CD4-positive, alpha-beta T cell (primary cell): ENCODE measurements at places on chromosomes 11 and 22. TPM values are rescaled to one million over a fixed set of nuclear protein-coding genes. Genes with fewer than 3 reads are reported as not detected.

GRCh38 chr11:128618603-128619002 lies 31.2 kb upstream of the ETS1 start:
- no peaks in the 10 kb centered on the region for H3K36me3 ChIP-seq
- no peak for DNase-seq
- no peak overlapping the region for H3K27ac ChIP-seq
- H3K27me3 ChIP-seq: no peaks in the 10 kb centered on the region
- H3K4me3 ChIP-seq: no peak overlapping the region
- peaks cover 32% of the 10 kb centered on the region for H3K4me1 ChIP-seq

GRCh38 chr22:24331468-24332440 lies 61.1 kb downstream of the SPECC1L start:
- no peak for DNase-seq
- no peak overlapping the region for H3K4me3 ChIP-seq
- H3K36me3 ChIP-seq: peaks cover 52% of the 10 kb centered on the region
- H3K27ac ChIP-seq: no peak overlapping the region
- H3K27me3 ChIP-seq: no peaks in the 10 kb centered on the region

- peaks cover 6% of the 10 kb centered on the region for H3K27me3 ChIP-seq
- no peaks in the 10 kb centered on the region for H3K4me1 ChIP-seq
- DNase-seq: no peak
Measured at GRCh38 chr11:10329935-10330334, 25.1 kb downstream of the ADM start.

DNA sequence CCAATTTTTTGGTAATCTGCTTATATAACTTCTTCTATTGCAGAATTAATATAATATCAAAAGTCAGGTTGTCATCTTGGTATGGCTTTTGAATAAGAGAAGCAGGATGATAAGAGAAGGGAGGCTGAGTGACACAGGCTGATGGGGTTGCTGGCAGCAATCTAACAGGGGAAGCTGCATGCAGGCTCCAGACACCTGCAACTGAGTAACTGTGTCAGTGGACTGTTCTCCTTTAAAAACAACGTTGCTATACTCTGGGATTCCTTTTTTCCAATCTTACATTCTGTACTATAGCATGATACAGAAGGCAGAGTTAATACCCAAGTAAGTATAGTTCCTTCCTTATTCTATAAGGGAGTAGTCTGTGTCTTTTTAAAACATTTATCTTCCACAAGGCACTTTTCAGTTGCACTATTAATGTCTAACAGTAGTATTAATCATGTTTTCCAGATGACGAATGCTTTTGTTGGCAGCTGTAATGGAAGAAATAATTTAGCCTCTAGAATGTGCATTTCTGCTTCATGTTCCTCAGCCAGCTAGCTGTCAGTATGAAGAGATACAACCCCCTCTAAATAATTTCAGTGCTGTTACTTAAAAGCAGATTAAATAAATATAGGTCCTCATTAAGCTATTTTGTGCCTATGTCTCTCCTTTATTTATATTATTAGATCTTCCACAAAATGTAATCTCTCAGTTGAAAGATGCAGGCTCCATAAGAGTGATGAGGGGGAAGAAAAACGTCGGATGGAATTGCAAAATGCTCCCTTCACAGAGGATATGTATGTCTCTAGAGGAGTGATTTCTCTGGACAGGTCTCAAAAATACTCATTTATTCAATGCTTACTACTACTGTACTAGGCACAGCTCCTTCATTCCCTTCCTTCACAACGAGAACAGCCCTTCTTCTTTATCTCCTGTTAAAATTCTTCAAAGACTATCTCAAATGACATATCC lies 50.8 kb downstream of the ATG16L2 start:
- no peak overlapping the region for H3K27ac ChIP-seq
- H3K27me3 ChIP-seq: no peaks in the 10 kb centered on the region
- H3K4me1 ChIP-seq: peaks cover 3% of the 10 kb centered on the region
- DNase-seq: no peak

The OR6A2 gene
- total RNA-seq: not detected

DNA sequence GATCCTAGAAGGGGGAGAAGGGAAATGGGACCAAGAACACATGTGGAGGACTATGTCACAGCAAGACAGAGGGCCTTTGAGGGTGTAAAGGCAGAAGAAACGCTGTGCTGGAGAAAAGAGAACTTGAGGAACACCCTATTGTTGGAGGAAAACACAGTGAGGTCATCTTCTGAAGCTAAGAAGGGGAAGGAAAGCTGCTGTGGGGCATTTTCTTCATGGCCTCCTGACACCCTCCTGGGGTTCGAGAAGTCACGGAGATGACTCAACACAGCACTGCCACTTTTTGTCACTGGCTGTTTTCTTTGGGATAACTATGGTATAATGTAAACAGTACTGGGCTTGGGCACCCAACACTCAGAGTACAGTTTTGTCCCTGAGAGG lies 492.6 kb upstream of the CADM1 start:
- H3K27me3 ChIP-seq: no peaks in the 10 kb centered on the region
- DNase-seq: peak; percentile 25
- no peak overlapping the region for H3K4me3 ChIP-seq
- H3K36me3 ChIP-seq: no peaks in the 10 kb centered on the region

The OR2D2 gene
- total RNA-seq: not detected

DNA sequence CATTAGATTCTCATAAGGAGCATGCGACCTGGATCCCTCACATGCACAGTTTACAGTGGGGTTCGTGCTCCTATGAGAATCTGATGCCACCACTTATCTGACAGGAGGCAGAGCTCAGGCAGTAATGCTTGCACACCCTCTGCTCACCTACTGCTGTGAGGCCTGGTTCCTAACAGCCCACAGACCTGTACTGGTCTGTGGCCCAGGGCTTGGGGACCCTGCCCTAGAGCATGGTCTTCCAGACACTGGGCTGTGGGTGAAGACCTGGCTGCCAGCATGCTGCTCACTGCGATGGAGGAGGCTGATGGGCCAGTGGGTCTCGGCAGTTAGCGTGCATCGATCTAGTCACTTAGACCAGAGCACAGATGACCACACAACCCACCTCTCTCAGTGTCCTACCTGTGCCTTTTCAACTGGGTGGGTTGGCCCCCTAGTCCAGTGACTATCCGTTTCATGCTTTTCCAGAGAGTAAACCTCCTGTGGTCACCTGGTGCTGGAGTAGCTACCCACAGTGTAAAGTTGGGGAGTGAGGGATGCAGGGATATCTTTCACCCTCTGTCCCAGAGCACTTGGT lies 21.1 kb downstream of the MED15 start:
- H3K27ac ChIP-seq: no peak overlapping the region
- no peaks in the 10 kb centered on the region for H3K27me3 ChIP-seq
- no peak for DNase-seq
- H3K4me1 ChIP-seq: peaks cover 56% of the 10 kb centered on the region
- peaks cover 48% of the 10 kb centered on the region for H3K36me3 ChIP-seq

The ARRB1 gene
- total RNA-seq: 27.8 TPM

GRCh38 chr22:32515084-32515483 lies 40.5 kb downstream of the FBXO7 start:
- no peaks in the 10 kb centered on the region for H3K36me3 ChIP-seq
- H3K4me1 ChIP-seq: no peaks in the 10 kb centered on the region
- H3K4me3 ChIP-seq: no peak overlapping the region
- DNase-seq: no peak

DNA sequence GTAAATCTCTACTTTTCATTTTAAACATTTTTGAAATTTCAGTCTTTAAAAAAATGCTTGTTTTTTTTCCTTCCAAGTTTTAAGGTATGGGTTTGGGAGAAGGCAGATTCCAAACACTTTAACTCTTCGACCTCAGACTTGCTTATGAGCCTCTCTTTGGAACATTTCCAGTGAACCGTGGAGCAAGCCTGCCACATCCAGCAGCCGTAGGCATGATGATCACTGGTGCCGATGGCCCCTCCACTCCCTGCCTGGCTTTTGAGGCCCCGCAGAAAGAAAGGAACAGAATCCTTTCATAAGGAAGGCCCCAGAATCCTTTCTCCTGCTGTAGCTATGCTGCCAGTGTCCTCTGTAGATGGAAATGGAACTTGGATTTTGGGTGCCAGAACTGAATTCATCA lies 50.7 kb downstream of the BMAL1 start:
- no peak overlapping the region for H3K4me3 ChIP-seq
- H3K27me3 ChIP-seq: no peaks in the 10 kb centered on the region
- no peak for DNase-seq
- H3K4me1 ChIP-seq: peaks cover 32% of the 10 kb centered on the region
- no peak overlapping the region for H3K27ac ChIP-seq
- peaks cover 31% of the 10 kb centered on the region for H3K36me3 ChIP-seq

The BATF2 gene
- total RNA-seq: not detected

The FAM227A gene
- total RNA-seq: 0.91 TPM

GRCh38 chr22:48222742-48223487 lies 1460.5 kb downstream of the TBC1D22A start:
- no peaks in the 10 kb centered on the region for H3K27me3 ChIP-seq
- no peaks in the 10 kb centered on the region for H3K36me3 ChIP-seq
- peak; percentile 2 for DNase-seq
- H3K27ac ChIP-seq: no peak overlapping the region
- H3K4me1 ChIP-seq: no peaks in the 10 kb centered on the region

DNA sequence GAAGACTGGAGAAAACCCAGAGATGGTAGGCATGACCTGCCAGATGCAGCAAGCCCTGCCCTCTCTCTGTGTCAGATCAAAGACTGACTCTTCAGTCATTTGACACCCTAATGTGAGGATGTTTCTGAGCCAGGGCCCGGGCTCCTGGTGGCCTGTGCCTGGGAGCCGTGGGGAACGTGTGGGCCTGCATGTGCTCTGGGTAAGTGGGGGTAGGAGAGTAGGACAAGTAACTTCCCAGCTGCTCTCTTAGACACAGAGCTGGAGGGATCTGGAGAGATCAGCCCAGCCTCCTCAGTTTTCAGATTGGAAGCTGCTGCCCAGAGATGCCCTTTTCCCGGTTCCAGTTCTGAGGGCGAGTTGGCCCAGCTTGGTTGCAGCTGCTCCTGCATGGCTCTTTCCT lies 110.8 kb downstream of the TEAD1 start:
- no peak overlapping the region for H3K27ac ChIP-seq
- no peak for DNase-seq
- H3K4me1 ChIP-seq: no peaks in the 10 kb centered on the region
- peaks cover 4% of the 10 kb centered on the region for H3K27me3 ChIP-seq

The C11orf16 gene
- total RNA-seq: not detected

GRCh38 chr11:120601536-120601935 lies 90.0 kb downstream of the GRIK4 start:
- H3K4me1 ChIP-seq: no peaks in the 10 kb centered on the region
- no peaks in the 10 kb centered on the region for H3K36me3 ChIP-seq
- DNase-seq: no peak
- H3K27me3 ChIP-seq: no peaks in the 10 kb centered on the region
- H3K4me3 ChIP-seq: no peak overlapping the region

The PELI3 gene
- 20.7 TPM for total RNA-seq

GRCh38 chr11:69061713-69062053 lies 13.0 kb downstream of the TPCN2 start:
- no peak overlapping the region for H3K27ac ChIP-seq
- peaks cover 19% of the 10 kb centered on the region for H3K36me3 ChIP-seq
- no peak for DNase-seq
- H3K4me1 ChIP-seq: no peaks in the 10 kb centered on the region
- no peaks in the 10 kb centered on the region for H3K27me3 ChIP-seq

The OR4D5 gene
- not detected for total RNA-seq

The OR4C5 gene
- not detected for total RNA-seq

GRCh38 chr22:33012833-33013450 lies 45.2 kb downstream of the SYN3 start:
- H3K27me3 ChIP-seq: no peaks in the 10 kb centered on the region
- H3K4me1 ChIP-seq: no peaks in the 10 kb centered on the region
- H3K4me3 ChIP-seq: no peak overlapping the region
- H3K36me3 ChIP-seq: no peaks in the 10 kb centered on the region
- DNase-seq: no peak

DNA sequence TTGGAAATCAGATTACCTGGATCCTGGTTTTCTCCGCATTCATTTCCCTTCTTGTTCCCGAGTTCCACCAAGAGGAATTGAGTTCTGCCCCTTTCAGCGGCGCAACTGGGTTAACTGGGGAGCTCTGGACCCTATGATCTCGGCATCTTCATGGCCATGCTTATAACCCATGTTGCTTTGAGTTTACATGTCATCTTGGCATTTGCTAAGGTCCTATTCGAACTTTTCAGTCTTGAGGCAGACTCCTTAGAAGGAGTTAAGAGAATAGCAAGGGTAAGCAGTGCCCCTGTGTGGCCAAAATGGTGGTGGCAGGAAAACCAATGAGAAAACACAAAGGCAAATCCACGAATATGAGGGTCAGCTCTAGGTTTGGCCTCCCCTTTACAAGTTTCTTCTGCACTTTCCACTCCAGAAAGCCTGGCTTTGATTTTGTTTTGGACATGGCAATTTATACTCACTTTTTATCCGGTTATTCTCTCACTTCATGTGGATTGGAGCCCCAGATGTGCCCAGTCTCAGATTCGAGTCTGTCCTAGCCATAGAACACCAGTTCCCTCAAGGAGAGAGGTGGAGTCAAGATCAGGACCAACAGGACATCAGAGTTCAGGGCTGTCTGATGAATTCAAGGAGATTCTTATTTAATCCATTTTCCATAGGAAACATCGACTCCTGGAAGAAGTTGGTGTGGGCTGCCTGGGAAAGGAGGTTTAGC lies 55.3 kb upstream of the FBXO3 start:
- no peaks in the 10 kb centered on the region for H3K36me3 ChIP-seq
- peak overlapping the region; percentile 28 for H3K4me3 ChIP-seq
- H3K4me1 ChIP-seq: peaks cover 11% of the 10 kb centered on the region

- H3K27me3 ChIP-seq: no peaks in the 10 kb centered on the region
- H3K4me3 ChIP-seq: no peak overlapping the region
- no peak for DNase-seq
- no peak overlapping the region for H3K27ac ChIP-seq
Measured at GRCh38 chr22:44847892-44848291, 95.5 kb downstream of the ARHGAP8 start.

DNA sequence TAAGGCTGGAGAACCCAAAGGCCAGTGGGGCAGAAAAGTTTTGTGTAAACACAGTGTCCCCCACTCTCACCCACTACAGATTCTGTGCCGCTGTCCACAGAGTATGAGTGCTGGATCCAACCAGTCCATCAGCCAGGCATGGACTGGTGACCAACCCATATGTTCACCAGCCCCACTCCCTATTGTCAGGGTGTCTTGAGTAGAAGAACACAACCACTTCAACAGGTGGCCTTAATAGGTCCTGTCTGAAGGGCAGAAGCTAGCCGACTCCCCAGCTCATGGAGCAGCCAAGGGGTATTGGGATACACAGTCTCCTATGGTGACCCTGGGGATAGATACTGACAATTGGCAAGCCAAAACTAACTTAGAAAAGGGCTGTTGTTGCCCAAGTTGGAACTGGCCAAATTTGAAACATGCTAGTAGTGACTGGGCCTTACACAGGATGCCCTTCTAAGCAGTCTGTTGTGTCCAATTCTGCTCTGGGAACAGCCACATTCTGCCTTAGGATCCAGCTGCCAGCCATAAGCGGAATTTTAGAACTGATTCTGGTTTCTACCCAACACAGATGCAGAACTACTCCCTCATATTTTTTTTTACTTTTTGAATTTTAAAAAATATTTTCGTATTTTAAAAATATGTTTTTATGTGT lies 19.8 kb upstream of the PGM2L1 start:
- no peaks in the 10 kb centered on the region for H3K36me3 ChIP-seq
- no peak overlapping the region for H3K4me3 ChIP-seq
- DNase-seq: no peak

The GGT5 gene
- total RNA-seq: not detected

- no peak overlapping the region for H3K4me3 ChIP-seq
- H3K4me1 ChIP-seq: no peaks in the 10 kb centered on the region
- no peaks in the 10 kb centered on the region for H3K27me3 ChIP-seq
- no peak overlapping the region for H3K27ac ChIP-seq
- DNase-seq: no peak
- no peaks in the 10 kb centered on the region for H3K36me3 ChIP-seq
Measured at GRCh38 chr11:103898065-103898464, 138.4 kb upstream of the DDI1 start.

The OR56A1 gene
- total RNA-seq: not detected
